A375 (cell line): ENCODE measurements at places on chromosomes 2 and 18. TPM values are rescaled to one million over a fixed set of nuclear protein-coding genes. Genes with fewer than 3 reads are reported as not detected.

Gene KCNJ13
- not detected in 2 replicates for total RNA-seq

Gene ABCB11
- total RNA-seq = not detected in 2 replicates

Gene DAW1
- 0.11 TPM in 1 of 2 replicates, not detected in the other for total RNA-seq

Gene AQP12A
- total RNA-seq = not detected in 2 replicates

Gene RAX
- total RNA-seq = not detected in 2 replicates

Gene IL1F10
- total RNA-seq = not detected in 2 replicates

Gene CSRNP3
- 0.15 and 3.9 TPM in 2 replicates for total RNA-seq

Gene MORN2
- 21.3 and 33.4 TPM in 2 replicates for total RNA-seq

Gene ZBTB7C
- not detected in 2 replicates for total RNA-seq

Gene CERKL
- not detected in 2 replicates for total RNA-seq

Gene TTR
- not detected in 2 replicates for total RNA-seq

Gene SCN1A
- total RNA-seq = not detected in 2 replicates

Gene TWIST2
- 13.7 and 15.9 TPM in 2 replicates for total RNA-seq
